Cardiac muscle cell (in vitro differentiated cells and primary cell): ENCODE measurements at places on chromosomes 4 and X.

DNA sequence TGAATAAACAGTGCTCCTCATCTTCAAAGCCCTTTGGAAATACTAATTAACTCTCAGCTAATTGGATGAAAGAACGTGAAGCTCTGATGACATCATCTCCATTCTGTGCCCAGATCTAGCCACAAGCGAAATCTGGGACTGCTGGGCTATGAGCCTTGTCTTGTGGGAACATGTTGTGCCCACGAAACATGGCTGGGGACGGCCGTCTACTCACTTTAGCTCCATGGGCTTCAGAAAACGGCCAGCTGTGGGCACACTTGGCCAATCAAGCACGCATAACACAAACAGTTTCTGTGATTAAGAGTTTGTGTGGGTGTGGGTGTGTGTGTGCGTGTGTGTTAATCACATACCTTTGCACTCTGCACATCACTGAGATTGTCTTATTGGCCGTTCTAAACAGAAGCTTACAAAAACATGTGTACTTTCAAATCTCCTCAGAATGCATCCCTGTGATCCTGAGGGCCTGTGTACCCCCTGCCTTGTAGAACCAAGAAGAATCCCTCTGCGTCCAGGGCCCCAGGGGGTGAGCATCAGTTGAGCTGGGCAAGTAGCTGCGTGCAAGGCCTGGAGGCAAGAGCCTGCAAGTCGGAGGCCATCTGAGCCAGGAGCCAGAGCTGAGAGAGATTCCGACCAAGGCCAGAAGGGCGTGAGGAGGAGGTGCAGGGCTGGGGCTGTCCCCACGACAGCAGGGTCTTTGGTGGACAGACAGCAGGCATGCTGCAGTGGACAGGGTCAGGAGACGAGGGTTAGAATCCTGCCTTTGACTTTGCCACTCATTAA is 18.7 kb upstream of the ZNF185 start:
- no peak for DNase-seq

DNA sequence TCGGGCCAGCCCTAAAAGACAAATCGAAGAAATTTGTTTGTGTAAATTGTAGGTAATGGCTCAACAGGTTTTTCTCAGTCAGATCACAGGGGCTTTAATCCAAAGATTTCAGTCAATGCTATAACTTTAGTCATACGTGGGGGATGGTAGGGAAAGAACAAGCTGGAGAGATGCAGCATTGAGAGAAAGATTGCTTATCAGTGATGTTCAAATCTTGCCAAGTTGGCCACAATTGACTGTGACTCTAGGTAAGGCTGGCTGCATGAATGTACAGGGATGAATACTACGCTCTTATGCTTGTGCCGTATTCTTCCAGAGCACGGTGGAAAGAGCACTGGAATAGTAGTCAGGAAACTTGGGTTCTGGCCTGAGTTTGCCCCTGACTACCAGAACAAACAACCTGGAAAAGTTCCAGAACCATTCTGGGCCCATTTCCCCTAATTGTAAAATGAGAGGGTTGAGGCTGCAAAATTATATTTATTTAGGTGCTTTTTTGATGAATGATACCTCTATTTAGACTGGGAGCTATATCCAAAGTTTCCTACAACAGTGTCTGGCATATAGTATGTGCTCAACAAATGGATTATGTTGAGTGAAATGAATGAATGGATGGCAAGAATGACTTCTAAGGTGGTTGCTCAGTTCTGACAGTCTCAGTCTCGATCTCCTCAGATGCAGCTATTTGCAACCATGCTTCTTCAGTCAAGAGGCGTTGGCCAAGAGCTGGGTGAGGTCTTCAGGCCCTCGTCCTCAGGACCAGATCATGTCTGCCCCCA is 44.4 kb downstream of the TSC22D3 start:
- no peak for DNase-seq

GRCh38 chr4:68476191-68476590 is 28.9 kb downstream of the TMPRSS11E start:
- DNase-seq = no peak

DNA sequence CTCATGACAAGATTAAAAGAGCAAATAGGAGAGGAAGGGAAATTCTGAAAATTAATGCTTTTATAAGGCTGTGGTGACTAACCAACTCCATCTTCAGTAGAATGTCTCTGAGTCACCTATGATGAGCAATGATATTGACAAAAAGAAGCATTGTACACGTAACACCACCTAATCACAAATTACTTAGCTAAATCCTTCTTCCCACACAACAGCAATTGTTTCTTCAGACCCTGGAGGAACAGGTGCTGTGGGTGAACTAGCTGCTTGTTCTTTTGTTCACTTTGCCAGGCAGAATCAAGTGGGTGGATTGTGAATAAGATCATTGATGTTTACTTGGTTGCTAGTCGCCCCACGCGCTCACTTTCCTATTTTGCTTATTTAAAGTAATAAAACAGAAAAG is 315.5 kb downstream of the CAMK2D start:
- peak; percentile 66 for DNase-seq

DNA sequence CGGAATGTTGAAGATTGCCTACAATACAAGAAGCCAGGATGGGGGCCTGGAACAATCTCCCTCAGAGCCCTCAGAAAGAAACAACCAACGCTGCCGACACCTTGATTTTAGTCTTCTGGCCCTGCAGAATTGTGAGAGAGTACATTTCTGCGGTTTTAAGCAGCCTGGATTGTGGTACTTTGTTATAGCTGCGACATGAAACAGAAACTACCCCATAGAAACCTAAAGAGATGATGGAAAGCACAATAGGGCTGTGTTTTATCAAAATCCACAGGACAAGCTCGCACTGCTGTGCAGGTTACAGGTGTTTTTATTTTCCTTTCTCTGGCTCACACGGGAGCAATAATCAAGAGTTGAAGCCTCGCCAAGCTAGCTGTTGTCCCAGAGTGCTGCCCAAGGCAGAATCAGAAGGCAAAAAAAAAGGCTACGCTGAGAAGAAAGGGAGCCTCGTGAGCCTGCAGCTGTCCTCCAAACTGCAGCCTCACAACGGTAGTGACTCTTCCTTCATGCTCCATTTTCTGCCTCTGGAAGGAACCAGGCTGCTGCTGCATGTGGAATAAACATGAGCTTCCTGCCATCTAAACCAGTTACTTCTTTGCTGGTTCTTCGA is 232.4 kb downstream of the LDB2 start:
- no peak for DNase-seq

- DNase-seq = no peak
Observed at GRCh38 chr4:184782731-184783373, 42.9 kb downstream of the ACSL1 start.

DNA sequence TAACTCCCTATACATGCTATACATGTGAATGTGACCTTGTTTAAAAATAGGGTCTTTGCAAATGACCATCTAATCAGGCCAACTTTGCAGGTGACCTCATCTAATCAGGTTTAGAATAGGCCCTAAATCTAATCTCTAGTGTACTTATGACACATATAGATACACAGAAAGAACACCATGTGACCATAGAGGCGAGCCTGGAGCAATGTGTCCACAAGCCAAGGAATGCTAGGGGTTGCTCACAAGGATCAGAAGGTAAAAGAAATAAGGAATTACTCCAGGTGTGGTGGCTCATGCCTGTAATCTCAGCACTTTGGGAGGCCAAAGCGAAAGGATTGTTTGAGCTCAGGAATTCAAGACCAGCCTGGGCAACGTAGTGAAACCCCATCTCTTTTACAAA is 9.6 kb upstream of the C4orf36 start:
- DNase-seq = no peak

DNA sequence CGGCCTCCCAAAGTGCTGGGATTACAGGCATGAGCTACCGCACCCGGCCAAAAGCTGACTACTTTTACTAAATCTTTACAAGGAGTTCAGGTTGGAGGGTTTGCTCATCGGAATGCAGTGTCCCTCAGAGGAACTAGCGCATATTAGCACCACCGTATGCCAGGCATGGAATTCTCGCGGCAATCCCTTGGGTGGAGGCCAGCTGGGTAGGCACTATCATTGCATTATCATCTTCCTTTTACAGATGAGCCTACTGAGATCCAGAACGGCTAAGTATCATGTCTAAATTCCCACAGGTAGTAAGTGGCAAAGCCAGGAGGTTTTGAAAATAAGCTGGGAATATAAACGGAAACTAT is 6.1 kb upstream of the CXorf66 start:
- no peak for DNase-seq

DNA sequence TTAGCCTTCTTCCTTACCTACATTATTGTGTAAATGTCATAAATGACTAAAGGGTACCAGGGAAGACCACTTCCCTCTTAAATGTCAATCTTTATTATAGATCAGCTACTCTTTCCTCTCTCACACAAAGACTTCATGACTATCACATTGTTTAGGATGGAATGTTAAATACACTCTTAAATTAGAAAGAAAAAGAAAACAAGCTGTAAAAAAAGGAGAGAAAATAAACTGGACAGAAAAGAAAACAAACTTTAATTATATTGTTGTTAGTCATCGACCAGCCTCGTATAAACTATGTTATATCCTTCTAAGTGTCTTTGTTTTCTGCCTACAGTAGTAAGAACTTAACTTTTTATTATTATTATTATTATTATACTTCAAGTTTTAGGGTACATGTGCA is 666.4 kb upstream of the NR3C2 start:
- no peak for DNase-seq

GRCh38 chrX:56812515-56813105 is 83.6 kb downstream of the NBDY start:
- DNase-seq = no peak

GRCh38 chrX:116628464-116628863 is 165.7 kb upstream of the CT83 start:
- no peak for DNase-seq
